Stimulated activated CD8-positive, alpha-beta memory T cell treated with anti-CD3 and anti-CD28 coated beads, Interleukin-7, amount 100 ng/mL, for 1 hour (primary cell): ENCODE measurements at places on chromosomes 12 and 14.

GRCh38 chr14:102345232-102345631 lies 17.5 kb downstream of the CINP start:
- DNase-seq, result no peak

DNA sequence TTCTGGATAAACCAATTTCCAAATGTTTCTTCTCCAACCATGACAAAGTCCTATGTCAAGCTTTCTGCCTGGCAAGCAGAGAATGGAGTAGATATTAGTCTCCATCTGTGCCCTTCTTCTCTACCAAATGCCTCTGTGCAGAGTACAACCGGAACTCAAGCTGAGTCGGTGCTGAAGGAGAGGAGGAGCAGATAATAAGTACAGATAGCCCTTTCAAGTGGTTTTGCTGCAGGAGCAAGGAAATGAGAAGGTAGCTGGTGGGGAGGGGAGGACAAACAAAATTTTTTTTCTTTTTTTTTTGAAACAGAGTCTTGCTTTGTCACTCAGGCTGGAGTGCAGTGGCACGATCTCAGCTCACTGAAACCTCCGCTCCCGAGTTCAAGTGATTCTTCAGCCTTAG lies 14.2 kb upstream of the HELB start:
- DNase-seq, result no peak

GRCh38 chr14:99055019-99055418 lies 217.0 kb downstream of the BCL11B start:
- DNase-seq, result no peak

DNA sequence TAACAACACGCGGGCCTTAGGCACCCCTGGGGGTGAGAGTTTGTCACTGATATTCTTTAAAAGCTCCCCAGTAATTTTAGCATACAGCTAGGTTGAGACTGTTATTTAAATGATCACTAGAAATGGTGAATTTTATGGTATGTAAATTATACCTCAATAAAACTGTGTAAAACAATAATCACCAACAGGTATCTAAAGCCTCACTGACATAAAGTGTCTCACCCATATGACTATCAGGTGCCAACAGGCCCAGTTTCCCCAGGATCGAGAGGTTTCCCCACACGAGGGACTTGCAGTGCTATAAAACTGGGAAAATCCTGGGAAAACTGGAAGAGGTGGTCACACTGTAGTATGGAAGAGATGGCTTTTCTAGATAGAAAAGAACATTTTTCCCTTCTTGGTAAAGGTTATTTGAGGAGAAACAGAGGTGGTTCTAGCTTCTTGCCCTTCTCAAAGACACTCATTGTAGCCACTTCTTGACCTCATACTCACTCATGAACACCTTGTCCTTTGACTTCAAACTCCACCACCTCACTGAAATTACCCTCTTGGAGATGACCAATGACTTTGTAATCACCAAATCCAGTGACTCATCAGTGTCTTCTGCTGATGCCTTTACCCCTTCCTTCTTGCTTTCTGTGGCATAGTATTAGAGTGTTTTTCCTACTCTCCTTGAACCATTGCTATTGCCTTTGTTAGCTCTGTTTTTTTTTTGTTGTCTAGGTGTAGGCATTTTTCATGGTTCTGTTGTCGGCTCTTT lies 24.8 kb upstream of the NUBPL start:
- DNase-seq, result no peak

DNA sequence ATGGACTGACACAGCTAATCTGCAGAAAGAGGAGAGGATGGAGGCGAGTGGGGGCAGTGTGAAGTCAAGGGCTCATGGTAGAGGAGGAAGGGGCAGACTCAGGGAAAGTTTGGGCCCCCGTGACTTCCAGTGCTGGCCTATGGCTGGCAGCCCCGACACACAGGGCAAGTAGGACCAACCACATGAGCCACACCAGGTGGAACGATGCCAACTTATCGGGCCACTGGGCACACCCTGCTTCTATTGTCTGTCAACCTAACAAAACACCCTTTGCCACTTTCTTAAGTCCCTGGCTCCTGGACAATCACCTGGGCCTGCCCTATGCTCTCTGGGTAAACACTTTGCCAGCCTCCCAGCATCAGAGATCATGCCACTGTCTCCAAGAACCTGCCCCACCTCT lies 65.2 kb upstream of the PSMC1 start:
- DNase-seq, result no peak

- no peak for DNase-seq
Measured at GRCh38 chr12:116659771-116660481, 77.9 kb downstream of the SPRING1 start.

GRCh38 chr14:81169711-81170103 lies 51.1 kb downstream of the GTF2A1 start:
- no peak for DNase-seq

DNA sequence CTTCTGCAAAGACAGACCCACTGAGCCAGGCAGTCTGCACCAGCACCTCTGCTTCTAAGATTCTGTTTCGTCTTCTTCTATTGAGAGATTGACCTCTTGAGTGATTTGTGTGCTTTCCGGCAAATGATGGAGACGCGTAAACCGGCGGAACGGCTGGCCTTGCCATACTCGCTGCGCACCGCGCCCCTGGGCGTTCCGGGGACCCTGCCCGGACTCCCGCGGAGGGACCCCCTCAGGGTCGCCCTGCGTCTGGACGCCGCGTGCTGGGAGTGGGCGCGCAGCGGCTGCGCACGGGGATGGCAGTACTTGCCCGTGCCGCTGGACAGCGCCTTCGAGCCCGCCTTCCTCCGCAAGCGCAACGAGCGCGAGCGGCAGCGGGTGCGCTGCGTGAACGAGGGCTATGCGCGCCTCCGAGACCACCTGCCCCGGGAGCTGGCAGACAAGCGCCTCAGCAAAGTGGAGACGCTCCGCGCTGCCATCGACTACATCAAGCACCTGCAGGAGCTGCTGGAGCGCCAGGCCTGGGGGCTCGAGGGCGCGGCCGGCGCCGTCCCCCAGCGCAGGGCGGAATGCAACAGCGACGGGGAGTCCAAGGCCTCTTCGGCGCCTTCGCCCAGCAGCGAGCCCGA lies 703 bp downstream of the ASCL4 start:
- no peak for DNase-seq

DNA sequence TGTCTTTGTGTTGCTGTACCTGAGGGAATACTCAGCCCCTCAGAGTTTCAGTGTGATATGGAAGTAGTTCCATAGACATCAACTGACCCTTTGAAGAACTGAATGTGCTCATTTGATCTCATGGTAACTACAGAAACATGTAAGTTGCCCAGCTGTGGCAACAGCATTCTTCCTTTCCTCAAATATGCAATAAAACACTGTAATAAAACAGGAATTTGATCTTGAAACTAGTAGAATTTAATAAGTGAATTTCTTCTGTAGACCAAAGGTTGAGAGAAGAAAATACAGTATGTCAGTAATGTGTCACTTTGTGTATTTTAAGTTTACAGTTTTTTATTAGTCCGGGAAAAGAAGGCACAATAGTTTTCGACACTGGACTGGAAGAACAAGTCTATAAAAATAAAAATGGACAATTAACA lies 31.9 kb downstream of the KCTD10 start:
- DNase-seq, result no peak

- DNase-seq, result no peak
Measured at GRCh38 chr12:56298828-56299227, 1.3 kb downstream of the CS start.

GRCh38 chr12:100448656-100449055 lies 25.0 kb upstream of the NR1H4 start:
- DNase-seq, result no peak

DNA sequence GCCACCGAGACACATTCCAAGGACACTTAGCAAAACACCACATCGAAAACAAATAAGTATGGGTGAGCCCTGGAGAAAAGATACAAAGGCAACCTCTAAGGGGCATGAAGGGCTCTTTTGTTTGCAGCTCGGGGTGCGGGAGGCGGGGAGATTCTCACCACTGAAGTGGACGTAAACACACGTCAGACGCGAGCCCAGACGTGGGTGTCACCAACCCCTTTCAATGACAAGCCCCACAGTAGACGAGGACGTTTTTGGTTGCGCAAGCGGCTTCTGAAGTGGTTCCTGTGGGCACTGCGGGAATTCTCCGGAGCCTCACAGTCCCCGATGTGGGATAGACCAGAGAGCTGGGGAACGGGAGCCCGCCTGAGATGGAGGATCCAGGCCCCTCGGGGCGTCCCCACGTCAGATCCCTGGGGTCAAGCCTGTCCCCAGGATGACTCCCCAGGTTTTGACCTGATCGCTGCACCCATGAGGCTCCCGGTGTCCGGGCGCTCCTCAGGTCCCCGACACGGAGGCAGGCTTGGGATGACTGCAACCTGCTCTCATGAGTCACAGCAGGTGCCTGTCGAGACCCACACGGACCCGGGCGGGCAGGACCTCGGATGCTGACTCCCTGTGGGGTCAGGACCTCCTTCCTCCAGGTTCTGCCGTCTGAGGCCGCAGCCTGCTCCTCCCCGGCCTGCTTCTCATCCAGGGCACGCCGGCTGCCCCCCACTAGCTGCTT lies 20.3 kb upstream of the ADGRD1 start:
- DNase-seq, result no peak

DNA sequence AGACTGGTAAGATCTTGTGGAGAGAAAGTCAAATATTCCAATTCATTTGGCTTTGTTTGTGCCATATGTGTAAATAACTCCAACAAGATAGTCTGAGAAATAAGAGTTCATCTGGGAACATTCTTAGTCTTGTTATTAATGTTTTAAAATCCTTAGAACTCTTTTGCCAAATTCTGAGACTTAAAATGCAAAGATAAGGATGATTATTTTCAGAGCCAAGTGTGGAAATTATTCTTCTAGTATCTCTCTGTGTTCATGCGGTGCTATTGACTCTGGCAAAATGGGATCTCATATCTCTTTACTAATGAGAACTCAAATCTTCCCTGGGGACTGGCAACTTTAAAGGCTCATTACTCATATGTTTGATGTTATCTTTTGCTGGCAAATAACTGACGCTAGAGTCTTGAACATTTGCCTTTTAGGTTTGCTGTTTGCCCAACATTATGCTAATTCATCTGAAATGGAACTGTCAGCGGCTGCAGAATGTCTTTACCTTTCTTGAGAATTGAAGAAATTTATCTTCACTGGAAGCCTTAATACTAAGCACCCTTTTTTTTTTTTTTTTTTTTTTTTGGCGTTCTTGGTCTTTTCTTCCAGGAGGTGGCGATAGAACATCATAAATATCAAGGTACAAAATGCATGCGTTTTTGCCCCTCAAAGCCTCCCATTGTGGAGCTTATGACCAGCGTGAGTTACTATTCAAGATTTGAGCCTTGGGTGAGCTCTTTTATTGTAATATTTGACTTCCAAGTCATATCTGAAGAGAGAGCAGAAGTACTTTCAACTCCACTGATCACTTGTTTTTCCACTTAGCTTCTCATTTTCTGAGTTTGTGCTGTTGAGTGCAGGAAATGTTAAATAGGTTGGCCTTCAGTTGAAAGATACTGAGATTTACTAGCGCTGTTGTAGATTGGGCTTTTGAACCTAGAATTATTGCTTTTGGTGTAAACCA lies 86.5 kb downstream of the CAND1 start:
- no peak for DNase-seq

- DNase-seq, result no peak
Measured at GRCh38 chr12:1644534-1645438, 15.8 kb downstream of the WNT5B start.

- no peak for DNase-seq
Measured at GRCh38 chr12:55906056-55906455, 21.6 kb downstream of the PYM1 start.

DNA sequence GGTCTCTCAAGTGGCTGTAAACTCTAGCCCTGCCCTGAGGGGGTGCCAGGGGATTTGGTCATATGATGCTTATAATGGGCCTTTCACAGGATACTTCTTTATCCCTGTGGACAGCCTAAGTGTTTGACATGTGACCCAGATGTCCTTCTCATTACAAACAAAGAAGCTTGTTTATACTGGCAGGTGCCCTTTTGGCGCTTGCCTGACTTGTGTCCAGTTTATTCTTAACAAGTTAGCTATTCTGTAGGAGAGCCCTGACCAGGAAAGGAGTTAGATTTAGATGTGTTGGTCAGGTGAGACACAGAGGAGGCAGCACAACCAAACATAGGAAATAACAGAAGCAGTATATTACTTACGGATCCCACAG lies 51.9 kb downstream of the CCDC91 start:
- DNase-seq, result no peak

DNA sequence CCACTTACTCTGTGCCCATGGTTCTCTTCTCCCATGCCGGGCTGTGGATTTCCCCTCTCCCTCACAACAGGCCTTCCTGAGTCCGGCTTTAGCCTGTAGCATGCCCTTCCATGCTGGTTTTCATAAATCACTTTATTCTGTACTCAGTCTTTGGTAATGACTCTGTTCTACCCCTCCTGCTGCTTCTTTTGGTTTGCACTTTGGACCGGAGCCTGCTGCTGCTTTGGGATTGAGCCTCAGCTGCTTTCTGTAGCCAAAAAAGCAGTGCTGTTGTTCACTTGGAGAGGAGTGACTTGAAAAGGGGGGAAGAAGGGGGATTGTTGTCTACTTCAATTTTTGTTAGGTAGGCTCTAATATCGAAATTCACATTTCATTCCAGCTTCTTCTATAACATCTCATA lies 8.5 kb upstream of the SLC6A13 start:
- DNase-seq, result no peak

GRCh38 chr14:54572316-54572715 lies 5.4 kb downstream of the SAMD4A start:
- no peak for DNase-seq

DNA sequence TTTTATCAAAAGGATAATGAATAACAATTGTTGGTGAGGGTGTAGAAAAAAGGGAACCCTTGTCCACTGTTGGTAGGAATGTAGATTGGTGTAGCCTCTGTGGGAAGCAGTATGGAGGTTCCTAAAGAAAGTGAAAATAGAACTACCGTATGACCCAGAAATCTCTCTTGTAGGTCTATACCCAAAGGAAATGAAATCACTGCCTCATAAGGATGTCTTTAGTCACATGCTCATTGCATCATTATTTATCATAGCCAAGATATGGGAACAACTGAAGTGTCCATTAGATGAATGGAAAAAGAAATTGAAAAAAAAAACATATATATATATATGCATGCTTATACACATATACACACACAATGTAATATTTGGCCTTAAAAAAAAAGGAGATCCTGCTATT lies 158.8 kb upstream of the NPAS3 start:
- no peak for DNase-seq

DNA sequence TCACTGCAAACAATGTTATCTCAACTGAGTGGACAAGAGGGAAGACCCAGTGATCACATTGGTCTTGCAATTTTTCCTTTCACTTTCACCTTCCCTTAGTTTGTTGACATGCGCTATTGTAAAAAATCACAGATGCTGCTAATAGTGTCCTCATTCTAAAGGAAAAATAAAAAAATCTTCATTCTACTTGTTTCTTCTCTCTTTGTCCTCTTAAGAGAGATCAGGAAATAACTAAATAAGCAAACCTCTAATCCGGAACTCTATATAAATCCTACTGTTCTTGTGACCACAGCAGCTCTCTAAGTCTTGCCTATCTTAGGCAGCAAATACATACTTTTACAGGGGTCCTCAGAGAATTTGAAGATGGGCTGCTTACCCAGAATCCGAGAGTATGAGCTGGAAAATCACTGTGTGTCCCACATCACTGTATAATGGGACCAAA lies 257.7 kb downstream of the NAV3 start:
- no peak for DNase-seq

DNA sequence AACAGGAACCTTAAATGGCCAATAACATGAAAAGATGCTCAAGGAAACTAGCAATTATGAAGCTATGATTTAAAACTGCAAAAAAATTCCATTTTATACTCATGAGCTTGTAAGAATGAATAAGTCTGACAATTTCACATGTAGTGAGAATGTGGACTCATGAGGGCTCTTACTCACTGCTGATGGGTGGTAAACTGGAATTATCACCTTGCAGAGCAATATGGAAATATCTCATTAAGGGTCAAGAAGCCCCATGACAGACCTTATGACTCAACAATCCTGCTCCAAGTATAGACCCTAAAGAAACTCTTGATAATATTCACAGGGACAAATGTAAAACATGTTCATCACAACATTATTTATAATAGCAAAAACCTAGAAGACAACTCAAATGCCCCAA lies 23.5 kb upstream of the SMAGP start:
- DNase-seq, result no peak
